T1000 (cell line): ENCODE measurements at places on chromosomes 7 and 10.

GRCh38 chr7:92586841-92587240 is 3.3 kb downstream of the FAM133B start:
- DNase-seq, result no peak

- no peak for DNase-seq
These were observed 125.7 kb downstream of the ARHGAP22 start for GRCh38 chr10:48478980-48479811.

DNA sequence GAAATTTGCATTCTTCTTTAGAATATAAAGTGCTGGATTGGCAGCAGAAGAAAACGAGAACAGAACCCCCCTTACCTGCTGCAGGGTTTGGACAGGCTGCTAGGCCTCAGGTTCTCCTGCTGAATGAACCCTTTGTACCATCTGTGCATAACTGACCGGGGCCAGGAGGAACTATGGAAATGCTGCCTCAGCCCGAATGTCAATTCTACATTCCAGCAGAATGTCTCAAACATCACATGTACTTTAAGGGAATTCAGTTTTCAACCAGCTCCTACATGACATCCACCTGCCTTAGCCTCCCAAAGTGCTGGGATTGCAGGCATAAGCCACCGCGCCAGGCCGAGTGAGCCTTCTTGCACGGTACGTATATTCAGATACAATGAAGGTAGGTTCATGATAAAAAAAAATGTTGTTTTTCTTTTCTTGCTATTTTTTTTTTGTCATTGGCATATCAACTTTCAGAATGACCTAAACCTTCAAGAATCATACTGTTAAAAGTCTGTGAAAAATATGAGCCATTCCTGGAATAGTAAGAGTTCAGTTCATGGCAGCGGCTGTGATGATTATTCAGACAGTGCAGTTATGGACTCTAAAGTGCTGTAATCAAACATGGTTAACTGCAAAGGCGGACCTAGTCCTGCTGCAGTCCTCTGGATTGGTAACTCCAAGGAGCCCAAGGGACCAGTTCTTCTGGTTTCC is 84.4 kb upstream of the TNS3 start:
- DNase-seq, result no peak

DNA sequence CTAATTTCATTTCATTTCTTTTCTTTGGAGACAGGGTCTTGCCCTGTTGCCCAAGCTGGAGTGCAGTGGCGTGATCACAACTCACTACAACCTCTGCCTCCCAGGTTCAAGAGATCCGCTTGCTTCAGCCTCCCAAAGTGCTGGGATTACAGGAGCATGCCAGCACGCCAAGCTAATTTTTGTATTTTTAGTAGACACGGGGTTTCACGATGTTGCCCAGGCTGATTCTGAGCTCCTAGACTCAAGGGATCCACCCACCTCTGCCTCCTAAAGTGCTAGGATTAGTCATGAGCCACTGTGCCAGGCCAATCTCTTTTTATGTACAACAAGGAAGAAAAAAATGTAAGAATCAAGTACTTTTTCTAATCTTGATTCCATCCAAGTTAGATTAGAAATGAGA is 10.7 kb upstream of the KMT2E start:
- peak; percentile 9 for DNase-seq

DNA sequence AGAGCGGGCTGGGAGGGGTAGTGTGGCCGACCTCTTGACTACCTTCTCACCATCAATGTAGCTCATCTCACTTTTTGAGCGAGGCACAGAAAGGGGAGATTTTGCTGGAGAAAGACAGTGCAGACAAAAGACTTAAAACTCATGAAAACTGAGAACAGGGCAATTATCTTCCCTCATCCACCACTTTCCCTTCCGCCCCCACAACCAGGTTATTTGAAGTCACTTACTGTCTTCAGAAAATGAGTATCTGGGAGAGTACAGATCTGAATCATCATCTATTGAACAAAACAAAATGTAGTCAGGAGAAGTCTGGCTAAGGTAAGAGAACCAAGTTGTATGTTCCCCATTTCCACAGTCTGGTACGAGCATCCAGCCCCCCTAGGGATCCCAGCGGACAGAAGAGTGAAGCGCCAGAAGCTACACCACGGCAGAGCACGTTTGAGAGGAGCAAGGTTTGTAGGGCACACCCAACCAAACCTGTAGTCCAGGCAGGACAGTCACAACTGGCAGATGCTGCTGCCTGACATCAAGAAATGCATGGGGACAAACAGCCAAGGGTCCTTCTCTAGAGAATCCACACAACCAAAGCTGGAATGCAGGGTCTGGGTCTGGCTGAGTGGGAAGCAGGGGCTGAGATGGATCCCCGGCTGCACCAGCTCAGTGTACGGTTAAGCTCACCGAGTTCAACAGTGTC is 93.4 kb upstream of the PDLIM1 start:
- DNase-seq, result no peak
